ENCODE measurements at places on chromosomes 11 and 22.

DNA sequence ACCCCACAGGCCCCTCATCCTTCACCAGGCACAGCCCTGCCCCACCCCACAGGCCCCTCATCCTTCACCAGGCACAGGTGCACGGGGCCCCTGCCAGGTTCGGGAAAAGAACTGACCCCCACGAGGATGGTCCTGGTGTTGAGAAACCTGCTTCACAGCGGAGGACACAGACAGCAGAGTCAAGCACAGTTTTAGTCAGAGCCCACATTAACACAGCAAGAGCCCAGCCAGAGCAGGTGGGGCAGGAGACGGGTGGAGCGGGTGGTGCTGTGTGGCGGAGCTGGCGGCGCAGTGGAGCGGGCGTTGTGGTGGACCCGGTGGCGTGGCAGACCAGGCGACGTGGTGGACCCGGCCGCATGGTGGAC lies 1085.5 kb downstream of the BRD1 start:
- no peak for DNase-seq

GRCh38 chr22:38837414-38837928 lies 6.4 kb downstream of the NPTXR start:
- no peak for DNase-seq

- DNase-seq, result peak; percentile 14
Observed at GRCh38 chr11:94656968-94657367, 89.8 kb downstream of the PIWIL4 start.

- DNase-seq, result peak; percentile 24
Observed at GRCh38 chr11:113974741-113975470, at the start of gene HTR3A. TSS of gene HTR3A (plus strand) at chr11:113975108. CDS start at chr11:113975326, 218 bp downstream.

- DNase-seq, result peak; percentile 74
Observed at GRCh38 chr11:76313913-76314740, 66.8 kb downstream of the THAP12 start.

DNA sequence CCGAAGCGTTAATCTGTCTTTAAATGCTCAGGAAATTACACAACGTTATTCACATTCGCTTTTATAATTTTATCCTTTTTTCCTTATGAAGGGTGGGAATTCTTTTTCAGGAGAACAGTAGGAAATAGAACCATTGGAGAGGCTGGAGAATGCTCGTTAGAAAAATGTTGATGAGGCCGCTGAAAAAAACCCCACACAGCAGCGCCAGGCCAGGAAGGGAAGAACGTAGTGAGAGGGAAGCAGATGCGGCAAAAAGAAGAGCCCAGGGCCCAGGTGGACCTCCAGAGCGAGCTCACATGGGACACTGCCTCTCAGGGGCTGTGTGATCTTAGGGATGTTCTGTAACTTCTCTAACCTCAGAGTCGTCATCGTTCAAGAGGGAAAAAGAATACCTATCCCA lies 691.6 kb downstream of the OPCML start:
- DNase-seq, result no peak

DNA sequence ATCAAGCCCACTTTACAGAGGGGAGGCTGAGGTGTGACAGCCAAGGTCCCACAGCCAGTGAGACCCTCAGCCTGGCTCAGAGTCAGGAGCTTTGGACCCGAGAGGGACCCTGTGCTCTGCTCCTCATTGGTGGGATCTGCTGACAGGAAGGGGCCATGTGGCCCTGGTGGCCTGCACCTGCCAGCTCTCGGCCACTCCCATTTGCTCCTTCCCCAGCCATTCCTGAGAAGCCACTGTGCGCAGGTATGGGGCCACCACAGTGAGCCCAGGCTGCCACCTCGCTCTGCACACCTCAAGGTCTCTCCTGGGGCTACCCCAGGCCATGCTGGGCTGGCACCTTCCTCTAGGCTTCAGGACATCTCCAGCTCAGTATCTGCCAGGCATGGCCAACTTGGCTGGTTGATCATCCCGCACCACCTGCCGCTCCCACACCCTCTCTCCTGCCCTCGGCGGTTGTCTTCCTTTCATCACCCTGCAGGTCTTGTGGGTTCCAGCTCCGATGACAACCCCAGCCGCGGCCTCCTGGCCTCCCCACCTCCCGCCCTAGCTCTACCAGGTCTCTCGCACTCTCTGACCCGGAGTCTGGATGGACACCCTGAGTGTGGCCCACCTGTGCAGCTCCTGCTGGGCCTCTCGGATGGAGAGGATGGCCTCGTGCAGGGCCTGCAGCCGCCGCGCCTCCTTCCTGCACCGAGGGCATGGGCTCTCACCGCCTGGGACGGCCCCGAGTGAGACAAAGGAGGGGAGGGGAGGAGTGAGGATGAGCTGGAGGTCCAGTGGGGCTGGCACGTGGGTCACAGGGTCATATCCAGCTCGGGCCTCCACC lies 32.2 kb upstream of the CARS1 start:
- DNase-seq, result no peak

GRCh38 chr11:126054408-126054807 lies 8.3 kb downstream of the CDON start:
- peak; percentile 12 for DNase-seq

DNA sequence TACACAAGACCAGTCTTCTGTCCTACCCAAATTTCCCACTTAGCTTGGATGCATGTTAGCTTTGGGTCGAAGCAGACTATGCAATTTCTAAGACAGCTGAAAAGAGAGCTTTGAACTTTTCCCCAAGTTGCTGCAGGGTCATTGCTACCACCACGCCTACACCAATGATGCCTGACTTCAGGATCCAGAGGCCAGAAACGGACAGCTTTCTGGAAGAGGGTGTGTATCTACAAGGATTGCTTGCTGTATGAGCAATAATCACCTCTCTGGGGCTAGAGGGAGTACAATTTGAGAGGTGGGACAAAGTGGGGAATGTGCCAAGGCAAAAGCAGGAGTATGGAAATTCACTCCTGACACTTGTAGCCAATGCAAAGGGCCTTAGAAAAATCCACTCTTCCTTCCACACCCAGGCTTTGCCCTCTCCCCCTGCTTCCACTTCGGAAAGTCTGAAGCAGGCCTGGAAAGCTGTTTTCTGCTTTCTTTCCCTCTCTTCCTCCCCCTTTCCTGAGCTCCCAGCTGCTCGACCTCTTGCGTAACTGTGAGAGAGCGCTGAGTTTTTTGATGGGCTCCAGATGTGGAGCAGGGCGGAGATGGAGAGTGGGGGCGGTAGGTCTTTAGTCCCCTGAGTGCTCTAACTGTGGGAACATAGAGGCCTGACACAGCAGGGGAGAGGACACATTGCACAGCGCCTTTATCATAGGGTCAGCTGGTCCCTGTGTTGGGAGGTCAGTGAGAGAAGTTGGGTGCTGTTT lies 2.1 kb upstream of the PHLDB1 start:
- peak; percentile 93 for DNase-seq

DNA sequence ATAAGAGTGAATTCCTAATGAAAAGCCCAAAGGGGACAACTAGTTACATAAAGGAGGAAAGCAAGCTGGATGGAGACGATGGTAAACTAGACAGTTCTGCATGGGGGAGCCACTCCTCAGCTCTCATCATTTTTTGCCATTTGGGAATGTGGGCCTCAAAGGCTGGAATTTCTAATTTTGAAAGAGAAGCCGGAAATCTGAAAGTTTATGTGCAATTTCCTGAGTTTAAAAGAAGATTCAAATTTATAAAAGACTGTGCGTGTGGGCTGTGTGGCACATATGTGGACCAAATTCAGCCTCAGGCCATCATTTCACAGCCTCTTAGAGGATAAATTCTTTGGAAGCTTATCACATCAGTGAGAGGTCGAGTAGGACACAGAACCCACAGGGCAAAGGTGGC lies 18.3 kb upstream of the CRY2 start:
- no peak for DNase-seq

DNA sequence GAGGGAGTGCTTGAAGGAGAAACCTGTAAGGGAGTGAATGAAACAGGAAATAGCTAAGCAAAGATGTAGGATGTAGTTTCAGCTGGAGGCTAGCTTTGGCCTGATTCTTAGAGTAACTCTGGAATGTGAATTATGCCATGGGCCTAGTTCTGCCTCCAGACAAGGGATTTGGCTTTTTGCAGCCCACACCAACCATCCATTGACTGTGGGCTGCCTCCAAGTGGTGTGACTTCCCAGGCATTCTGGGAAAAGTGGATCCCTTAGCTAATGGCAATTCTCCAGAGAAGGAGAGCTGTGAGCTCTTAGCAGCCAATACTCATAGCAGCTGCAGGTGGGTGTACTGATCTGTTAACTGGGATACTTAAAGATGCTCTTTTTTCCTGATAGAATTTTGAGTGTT lies 2.0 kb upstream of the OR9I1 start:
- DNase-seq, result no peak

GRCh38 chr11:68753300-68753699 lies 2.0 kb upstream of the TESMIN start:
- DNase-seq, result no peak
